ENCODE measurements at places on chromosomes 7 and 10. TPM values are rescaled to one million over a fixed set of nuclear protein-coding genes. Genes with fewer than 3 reads are reported as not detected.

GRCh38 chr7:96169439-96169838, 152.5 kb downstream of the SLC25A13 start:
- DNase-seq, result no peak

DNA sequence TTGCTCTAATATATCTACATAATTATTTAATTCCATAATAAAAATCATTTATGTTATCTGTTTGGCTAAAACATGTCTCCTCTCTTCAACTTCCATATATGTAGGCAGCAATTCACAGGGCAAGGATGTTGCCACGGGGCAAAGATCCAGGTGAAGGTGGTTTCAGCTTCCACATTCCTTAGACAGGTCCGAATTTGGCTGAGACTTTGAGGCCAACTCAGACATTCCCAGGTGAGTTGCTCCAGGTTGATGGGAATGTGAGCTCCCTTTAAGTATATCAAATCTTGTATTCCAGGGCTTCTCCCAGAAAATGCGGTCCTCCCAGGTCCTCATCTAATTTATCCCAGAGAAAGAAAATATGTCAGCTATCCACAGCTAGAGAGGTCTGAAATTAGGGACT, 15.1 kb upstream of the AOAH start:
- no peak for DNase-seq

DNA sequence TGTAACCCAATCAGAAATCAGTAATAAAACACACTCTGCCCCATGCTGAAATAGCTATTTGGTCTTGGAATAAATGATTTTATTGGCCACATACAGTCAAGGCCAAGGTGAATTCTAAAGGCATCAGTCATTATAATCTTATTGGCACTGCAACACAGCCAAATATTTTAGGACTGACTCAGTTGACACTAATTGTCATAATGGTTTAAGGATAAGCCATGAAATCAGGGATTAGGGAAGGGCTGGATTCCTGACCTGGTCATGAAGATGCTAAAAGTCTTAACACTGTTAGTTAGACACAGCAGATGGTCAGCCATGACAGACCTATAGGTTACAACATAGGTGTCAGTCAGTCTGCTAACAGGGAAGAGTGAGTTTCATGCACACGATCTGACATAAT, 330.3 kb upstream of the NPSR1 start:
- no peak for DNase-seq

The CCL24 gene
- total RNA-seq, result not detected

The STEAP2 gene
- 8.2 TPM for total RNA-seq

DNA sequence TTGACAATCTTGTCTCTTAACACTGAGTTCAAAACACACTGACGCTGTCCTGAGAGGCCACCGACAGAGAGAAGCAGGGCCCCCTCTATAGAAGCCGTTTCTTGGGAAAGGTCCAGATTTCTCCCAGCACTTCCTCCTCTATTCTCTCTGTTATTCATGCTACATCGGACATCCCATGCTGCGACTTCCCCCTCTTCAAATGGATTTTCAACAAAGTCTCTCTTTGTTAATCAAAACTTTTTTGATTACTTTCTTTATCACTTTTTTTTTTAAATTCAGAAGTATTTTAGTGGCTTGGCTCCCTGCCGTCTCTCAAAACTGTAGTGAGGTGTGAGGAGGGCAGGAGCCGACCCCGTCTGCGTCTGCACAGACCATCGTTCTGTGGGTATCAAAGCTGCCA, 298.9 kb upstream of the PITRM1 start:
- no peak for DNase-seq

DNA sequence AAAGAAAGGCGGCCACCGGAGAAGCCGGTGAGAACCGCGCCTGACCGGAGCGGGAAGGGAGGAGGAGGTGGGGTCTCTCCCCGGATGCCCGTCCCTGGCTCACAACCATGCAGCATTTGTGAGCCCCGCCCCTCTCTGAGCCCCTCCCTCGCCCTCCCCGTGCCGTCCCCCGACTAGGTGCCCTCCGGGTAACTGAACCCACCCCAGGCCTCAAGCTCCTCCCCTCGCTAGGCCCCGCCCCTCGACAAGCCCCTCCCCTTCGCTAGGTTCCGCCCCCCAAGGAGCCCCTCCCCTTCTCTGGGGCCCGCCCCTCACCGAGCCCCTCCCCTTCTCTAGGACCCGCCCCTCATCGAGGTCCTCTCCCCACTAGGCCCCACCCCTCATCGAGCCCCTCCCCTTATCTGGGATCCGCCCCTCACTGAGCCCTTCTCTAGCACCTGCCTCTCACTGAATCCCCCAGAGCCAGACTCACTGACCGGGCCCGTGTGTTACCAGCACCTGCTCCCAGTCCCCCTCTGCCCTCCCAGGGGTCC, 42.2 kb upstream of the HSPB1 start:
- peak; percentile 8 for DNase-seq

GRCh38 chr10:670990-671389, 18.5 kb downstream of the DIP2C start:
- DNase-seq, result no peak

- no peak for DNase-seq
These were observed 29.6 kb downstream of the WBP1L start for GRCh38 chr10:102773320-102773719.

DNA sequence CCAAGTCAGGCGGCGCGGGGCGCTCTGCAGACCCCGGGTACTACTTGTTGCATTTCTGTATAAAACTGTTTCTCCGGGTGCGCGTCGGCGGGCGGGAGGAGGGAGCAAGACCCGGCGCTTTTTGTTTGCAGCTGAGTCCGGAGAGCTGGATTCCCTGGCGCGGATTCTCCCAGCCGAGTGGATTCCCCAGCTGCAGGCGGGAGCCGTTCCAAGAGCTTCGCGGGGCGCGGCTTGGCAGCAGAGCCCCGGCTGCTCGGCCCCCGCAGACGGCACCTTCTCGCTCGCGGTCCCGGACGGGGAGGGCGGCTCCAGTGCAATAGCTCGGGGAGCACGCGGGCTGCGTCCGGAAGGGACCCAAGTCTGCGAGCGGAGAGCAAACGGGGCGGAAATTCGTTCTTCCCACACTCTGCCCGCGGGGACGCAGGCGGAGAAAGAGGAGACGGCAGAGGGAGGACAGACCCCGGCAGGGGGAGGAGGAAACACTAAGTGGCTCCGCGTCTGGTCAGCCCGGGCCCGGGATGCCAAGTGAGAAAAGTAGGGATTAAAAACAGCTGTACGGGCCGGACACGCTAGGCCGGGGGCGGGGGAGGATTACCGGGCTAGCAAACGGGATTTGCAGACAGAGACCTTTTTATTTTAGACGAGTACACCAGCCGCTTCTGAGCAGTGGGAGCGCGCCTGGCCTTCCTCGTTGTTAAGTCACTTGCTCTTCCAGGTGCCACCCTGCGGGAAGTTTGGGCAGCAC, at the start of gene TRIL:
TRIL (minus strand) TSS at position 96 of the 745 bp plus-strand sequence. CDS start 284 bp downstream, outside the sequence.
- no peak for DNase-seq

GRCh38 chr10:36606234-36606839, 519.1 kb upstream of the ANKRD30A start:
- no peak for DNase-seq

DNA sequence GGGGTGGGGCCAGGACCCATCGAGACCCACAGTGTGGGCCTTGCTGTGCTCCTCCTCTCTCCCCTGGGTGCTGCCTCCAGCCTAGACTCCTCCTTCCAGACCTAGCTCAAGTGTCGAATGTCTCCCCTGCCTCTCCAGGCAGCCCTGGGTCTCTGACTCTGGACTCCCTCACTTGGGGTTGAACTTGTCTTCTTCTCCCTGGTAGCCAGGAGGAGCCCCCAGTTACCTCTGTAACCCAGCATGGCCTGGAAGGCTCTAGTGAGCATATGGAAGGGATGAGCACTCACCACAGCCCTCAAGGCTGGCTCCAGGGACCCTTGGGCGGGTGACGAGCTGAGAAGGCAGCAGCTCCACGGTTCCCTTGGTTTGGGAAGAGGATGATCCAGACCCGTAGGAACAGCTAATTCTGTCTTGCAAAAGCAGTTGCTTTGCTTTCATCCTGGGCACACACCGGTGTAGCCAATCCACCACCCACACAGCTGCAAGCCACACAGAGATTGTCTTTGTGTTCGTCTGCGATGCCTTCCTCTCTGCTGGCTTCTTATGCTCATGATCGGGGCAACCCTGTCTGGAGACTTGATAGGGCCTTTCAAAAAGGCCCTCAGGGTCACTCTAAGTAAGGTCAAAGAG, 52.3 kb upstream of the ANTXRL start:
- no peak for DNase-seq

The DLX5 gene
- total RNA-seq, result not detected

DNA sequence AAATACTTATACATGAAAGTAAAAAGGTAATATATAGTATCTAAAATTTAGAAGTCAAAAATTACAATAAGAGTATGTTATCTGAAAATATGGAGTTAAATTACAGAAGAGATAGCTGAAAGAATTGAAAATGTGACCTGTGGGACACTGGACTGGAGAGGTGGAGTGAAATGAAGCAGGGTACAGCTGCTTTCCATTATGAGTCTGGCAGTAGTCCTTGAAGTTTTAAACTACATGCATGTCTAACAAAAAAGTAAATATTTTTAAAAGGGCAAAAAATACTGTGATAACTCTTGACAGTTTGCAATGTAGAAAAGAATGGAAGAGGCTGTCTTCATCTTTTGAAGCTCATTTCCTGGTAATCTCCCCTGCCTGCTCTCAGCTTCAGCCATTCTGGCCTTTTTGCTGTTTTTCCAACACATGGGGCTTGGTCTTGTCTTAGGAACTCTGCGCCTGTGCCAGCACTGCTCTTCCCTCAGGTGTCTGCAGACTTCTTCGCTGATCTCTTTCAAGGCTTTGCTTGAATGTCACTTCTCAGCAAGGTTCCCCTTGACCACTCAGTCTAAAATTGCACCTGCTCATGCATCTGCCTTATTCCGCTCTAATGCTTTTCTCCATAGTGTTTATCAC, 36.9 kb downstream of the PTPRZ1 start:
- DNase-seq, result no peak

GRCh38 chr10:32163762-32164148, 107.5 kb upstream of the KIF5B start:
- no peak for DNase-seq

Data from HT-29 (cell line).